ENCODE measurements at places on chromosomes 3 and 15. TPM values are rescaled to one million over a fixed set of nuclear protein-coding genes. Genes with fewer than 3 reads are reported as not detected.

DNA sequence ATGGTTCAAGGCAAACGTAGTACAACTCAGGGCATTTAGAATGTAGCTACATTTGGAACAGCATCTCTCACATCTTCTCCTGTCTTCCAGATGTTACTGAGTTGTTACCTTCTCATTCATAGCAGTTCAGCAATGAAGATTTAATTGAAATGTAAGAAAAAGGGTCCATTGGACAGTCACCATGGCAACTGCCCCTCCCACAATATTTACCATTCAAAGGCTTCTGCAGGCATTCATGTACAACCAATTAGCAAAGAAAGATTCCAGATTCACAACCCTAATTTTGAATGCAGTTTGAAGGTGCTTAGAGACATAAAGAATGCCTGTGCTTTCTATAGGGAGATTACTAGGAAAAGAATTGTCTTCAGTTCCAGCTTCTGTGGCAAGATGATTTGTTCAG is 22.2 kb downstream of the SCN11A start:
- no peak for DNase-seq

DNA sequence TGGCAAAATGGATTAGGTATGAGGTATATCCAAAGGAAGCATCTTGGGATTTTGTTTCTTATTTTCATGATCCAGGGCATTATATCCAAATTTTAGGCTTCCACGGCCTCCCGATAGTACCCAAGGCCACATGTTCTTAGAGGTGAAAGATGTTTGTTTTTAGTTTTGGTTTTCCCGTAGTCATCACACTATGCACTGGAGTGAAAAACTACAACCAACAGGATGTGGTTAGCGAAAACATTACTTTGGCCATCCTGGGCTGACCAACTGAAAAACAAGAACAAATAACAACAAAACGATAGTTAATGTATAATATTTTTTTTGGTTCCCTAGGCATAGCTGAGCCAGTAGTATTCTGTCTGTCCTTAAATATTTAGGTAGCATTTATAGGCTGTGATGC is 749.7 kb downstream of the GRM7 start:
- DNase-seq = no peak

- DNase-seq = no peak
Observed at GRCh38 chr3:62242831-62243509, 130.4 kb downstream of the FEZF2 start.

Gene COLQ
- 0.91 TPM for polyA plus RNA-seq

DNA sequence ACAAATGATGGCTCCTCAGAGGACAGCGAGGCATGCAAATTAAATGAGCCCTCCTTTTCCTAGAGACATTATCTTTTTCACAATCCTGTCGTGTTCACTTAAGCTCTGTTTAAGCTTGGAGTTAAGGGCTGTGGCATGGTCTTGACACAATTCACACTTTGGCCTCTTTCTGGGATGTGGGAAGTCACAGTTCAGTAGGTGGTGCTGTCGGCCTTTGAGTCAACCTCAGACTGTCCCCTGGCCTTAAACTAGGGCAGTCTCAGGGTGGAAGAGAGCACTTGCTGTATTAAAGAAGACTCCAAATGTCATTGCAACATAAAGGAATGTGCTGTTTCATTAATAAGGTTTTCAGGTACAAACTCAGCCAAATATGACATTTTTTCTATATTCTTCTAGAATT is 351.0 kb downstream of the MCTP2 start:
- no peak for DNase-seq
